ENCODE measurements at places on chromosomes 4 and X.

DNA sequence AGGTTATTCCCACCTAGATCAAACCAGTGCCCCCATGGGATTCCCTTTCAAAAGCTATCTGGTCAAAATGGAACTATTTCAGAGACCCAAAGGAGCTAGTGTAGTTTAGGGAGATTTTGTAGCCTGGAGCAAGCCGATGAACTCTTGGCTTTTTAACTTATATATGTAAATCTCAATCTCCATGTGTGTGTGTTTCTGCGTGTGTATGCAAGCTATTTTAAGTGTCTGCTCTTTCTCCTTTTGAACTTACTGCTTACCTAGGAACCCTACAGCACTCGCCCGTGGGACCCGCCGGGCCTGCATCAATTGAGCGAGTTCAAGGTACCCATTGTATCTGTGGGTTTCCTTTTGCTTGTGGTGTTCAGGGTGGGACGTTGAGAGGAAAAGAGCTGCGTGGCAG lies 10.4 kb downstream of the CSTF2 start:
- DNase-seq = no peak
- H3K4me1 ChIP-seq = no peaks in the 10 kb centered on the region
- no peak overlapping the region for H3K4me3 ChIP-seq
- H3K27ac ChIP-seq = no peak overlapping the region

DNA sequence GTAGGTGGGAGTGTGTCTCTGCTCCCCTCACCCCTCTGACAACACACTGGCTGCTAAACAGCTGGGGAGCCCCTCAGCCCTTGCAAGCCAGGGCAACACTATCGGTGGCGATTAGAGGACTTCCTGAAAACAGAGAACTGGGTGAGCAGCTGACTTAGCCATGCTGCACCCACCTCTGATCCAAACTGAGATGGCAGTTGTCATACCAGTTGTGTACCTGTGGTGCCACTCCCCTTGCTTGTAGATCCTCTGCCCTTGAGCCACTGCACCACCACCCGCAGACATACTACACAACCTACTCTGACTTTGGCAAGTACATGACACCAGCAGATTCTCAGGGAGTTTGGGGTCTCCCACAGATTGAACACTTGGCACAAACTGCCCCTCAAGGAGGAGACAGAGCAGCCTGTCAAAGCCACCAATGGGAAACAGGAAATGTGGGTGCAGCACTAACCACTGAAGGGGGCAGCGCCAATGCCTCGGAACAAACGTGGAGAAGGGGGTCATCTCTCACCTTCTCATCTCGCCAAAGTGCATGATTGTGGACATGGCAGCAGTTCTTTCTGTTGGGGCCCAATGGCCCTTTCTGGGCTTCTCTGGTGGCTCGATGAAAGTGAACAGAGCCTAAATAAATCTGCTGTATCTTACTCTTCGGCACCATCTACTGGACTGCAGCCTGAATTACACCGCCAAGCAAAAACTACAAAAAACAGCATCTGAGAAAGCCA lies 119.8 kb downstream of the NEK1 start:
- H3K27me3 ChIP-seq = no peaks in the 10 kb centered on the region
- no peaks in the 10 kb centered on the region for H3K4me1 ChIP-seq
- H3K4me3 ChIP-seq = no peak overlapping the region
- H3K27ac ChIP-seq = no peak overlapping the region

DNA sequence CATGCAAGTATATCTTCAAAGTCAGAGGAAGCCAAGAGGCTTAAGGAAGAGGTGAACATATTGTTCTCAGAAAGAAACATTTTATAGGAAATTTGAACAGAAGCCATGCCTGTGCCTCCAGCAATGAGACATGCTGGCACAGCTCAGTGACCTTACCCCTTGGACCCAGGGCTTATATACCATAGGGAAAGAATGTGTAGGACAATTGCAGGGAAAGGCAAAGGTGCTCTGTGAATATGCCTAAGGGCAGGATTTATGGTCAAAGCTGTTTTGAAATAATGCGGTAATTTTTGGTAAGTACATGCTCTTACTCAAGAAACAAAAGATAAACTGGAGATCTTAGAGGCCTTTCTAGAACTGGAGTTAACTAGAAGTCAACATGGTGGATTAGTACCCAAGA lies 568.8 kb downstream of the GRID2 start:
- H3K27me3 ChIP-seq = no peaks in the 10 kb centered on the region
- no peak overlapping the region for H3K4me3 ChIP-seq
- H3K36me3 ChIP-seq = no peaks in the 10 kb centered on the region
- no peaks in the 10 kb centered on the region for H3K4me1 ChIP-seq
- no peak overlapping the region for H3K27ac ChIP-seq

- H3K27me3 ChIP-seq = no peaks in the 10 kb centered on the region
- H3K4me3 ChIP-seq = no peak overlapping the region
- no peaks in the 10 kb centered on the region for H3K4me1 ChIP-seq
- H3K27ac ChIP-seq = no peak overlapping the region
- H3K36me3 ChIP-seq = no peaks in the 10 kb centered on the region
Observed at GRCh38 chr4:3287271-3287971, 5.4 kb upstream of the RGS12 start.

DNA sequence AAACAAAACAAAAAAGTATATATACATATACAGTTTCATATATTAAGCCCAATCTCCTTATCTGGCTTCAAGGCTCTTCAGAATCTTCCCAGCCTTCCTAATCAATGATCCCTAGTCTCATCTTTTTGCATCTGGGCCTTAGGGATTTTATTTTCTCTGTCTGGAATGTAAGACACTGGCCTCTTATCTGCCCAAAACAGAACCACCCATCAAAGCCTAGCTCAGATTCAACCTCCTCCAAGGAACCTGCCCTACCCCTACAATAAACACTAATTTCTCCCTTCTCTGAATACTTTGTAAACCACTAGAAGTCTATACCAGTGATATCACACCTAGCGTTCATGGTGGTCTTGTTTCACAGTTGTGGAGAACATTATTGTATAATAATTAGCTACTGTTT lies 23.2 kb upstream of the GAB1 start:
- no peaks in the 10 kb centered on the region for H3K27me3 ChIP-seq
- H3K4me3 ChIP-seq = no peak overlapping the region
- H3K4me1 ChIP-seq = no peaks in the 10 kb centered on the region
- no peak for DNase-seq

DNA sequence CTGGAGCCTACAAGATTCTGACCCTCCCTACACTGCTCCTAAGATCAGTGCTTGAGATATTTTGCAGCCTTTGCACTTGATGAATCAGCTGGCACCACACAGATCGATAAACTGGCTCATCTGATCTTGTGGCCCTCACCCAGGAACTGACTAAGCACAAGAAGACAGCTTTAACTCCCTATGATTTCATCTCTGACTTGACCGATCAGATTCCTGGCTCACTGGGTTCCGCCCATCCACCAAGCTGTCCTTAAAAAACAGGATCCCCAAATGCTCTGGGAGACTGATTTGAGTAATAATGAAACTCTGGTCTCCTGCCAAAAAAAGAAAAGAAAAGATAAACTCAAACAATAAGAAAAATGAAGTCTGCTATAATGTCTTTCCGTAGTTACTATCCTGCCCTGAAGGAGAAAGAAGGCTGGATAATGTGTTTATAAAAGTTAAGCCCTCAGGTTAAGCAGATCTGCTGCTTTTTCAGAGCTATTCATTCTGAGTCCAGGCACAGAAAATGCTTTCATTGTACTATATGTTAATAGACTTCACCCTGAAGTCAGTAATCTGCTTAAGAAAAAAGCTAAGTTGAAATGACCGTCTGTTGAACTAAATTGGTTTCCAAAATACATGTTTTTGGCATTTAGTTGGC lies 795.2 kb downstream of the TRIML1 start:
- no peaks in the 10 kb centered on the region for H3K27me3 ChIP-seq
- H3K4me1 ChIP-seq = no peaks in the 10 kb centered on the region
- H3K36me3 ChIP-seq = peaks cover 6% of the 10 kb centered on the region
- no peak overlapping the region for H3K27ac ChIP-seq
- no peak overlapping the region for H3K4me3 ChIP-seq

- no peak overlapping the region for H3K4me3 ChIP-seq
- no peaks in the 10 kb centered on the region for H3K36me3 ChIP-seq
- H3K27ac ChIP-seq = no peak overlapping the region
Observed at GRCh38 chrX:151704041-151704663, 8.9 kb downstream of the PRRG3 start.

DNA sequence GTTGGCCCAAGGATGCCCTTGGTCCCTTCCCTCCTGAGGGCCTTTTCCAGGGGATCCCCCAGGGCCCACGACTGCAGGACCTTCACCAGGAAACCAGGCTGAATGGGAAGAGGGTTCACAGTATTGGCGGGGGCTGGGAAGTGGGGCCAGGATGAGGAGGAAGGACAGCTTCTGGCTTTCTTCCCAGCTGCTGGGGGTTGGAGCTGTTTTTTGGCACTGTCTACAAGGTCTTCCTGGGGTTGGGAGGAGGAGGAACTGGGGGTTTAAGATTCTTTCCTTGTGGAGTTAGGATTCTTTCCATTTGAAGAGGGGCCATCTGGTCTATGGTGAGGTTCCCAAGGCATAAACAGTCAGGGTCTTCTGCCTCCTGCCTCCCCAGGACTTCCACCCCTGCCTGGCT lies 64.8 kb downstream of the KIF4A start:
- peaks cover 4% of the 10 kb centered on the region for H3K36me3 ChIP-seq
- H3K27me3 ChIP-seq = no peaks in the 10 kb centered on the region
- no peak overlapping the region for H3K27ac ChIP-seq
- H3K4me1 ChIP-seq = no peaks in the 10 kb centered on the region
- no peak overlapping the region for H3K4me3 ChIP-seq

GRCh38 chrX:33721927-33722326 lies 410.2 kb downstream of the FAM47A start:
- H3K27me3 ChIP-seq = peaks cover 3% of the 10 kb centered on the region
- no peak overlapping the region for H3K27ac ChIP-seq
- DNase-seq = no peak
- H3K4me1 ChIP-seq = no peaks in the 10 kb centered on the region

- 0 out of 2 replicates have a peak overlapping the region, but pooled peaks have one; percentile 2 for H3K4me3 ChIP-seq
- no peaks in the 10 kb centered on the region for H3K36me3 ChIP-seq
- H3K27me3 ChIP-seq = peaks cover 94% of the 10 kb centered on the region
- no peak overlapping the region for H3K27ac ChIP-seq
- no peak for DNase-seq
Observed at GRCh38 chr4:8891646-8892555, 20.3 kb upstream of the HMX1 start.

DNA sequence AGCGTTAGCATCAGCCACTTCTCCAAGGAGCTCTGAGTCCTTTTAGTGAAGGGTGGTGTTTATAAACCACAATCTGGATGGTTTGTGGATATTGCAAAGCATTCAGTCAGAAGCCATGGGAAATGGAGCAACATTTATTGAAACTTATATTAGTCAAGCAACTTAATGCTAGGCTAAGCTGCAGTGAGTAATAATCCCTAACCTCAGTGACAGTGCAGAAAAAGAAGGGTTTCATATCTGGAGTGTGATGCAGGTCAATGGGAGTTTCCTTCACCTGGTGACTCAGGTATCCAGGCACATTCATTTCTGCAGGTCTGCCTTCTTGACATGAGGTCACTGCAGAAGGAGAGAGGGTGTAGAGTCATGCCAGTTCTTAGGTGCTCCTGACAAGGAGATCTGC lies 10.4 kb upstream of the DRD5 start:
- no peak overlapping the region for H3K27ac ChIP-seq
- no peaks in the 10 kb centered on the region for H3K36me3 ChIP-seq
- no peaks in the 10 kb centered on the region for H3K4me1 ChIP-seq
- no peak for DNase-seq
- H3K27me3 ChIP-seq = no peaks in the 10 kb centered on the region

DNA sequence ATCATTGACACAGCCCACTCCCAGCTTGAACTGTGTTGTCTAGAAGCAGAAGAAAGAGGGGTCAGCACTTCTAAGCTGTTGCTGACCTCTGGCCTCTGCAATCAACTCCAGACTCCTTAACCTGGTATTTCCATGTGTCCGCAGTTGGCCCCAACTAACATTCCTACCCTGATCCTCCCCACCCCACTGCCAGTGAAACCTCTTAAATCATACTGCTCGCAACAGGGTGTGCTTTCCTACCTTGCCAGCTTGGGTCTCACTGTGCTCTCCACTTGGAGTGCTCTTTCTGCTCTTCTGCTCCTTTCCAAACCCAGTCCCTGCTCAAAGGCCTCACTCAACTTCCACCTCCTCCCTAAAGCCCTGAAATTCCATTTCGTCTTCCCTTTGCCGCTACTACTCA lies 52.3 kb upstream of the RPS6KA3 start:
- no peaks in the 10 kb centered on the region for H3K27me3 ChIP-seq
- no peak overlapping the region for H3K4me3 ChIP-seq
- H3K27ac ChIP-seq = no peak overlapping the region
- DNase-seq = no peak

DNA sequence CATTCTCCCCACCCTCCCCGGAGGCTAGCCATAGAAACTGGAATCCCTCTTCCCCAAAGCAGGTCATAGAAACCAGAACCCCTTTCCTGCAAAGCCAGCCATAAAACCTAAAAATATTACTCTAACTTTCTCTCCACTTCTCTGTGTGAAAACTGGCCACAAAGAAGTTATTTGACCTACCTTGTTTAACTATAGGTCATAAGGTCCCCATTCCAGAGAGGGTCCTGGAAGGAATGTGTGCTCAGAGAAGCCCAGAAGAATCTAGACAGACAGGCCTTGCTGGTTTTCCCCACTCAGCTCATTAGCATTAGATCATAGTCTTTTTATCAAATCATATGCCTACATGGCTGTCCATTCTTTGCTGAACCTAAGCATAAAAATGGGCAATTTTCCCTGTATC lies 52.8 kb upstream of the TEX13A start:
- no peaks in the 10 kb centered on the region for H3K36me3 ChIP-seq
- no peak overlapping the region for H3K27ac ChIP-seq
- no peaks in the 10 kb centered on the region for H3K4me1 ChIP-seq
- H3K27me3 ChIP-seq = no peaks in the 10 kb centered on the region
- H3K4me3 ChIP-seq = no peak overlapping the region

GRCh38 chr4:71389149-71389827 lies 50.5 kb downstream of the SLC4A4 start:
- H3K27ac ChIP-seq = no peak overlapping the region
- no peak overlapping the region for H3K4me3 ChIP-seq
- H3K4me1 ChIP-seq = no peaks in the 10 kb centered on the region
- H3K36me3 ChIP-seq = no peaks in the 10 kb centered on the region
- DNase-seq = no peak

GRCh38 chrX:5536261-5536660 lies 692.4 kb downstream of the NLGN4X start:
- H3K4me3 ChIP-seq = no peak overlapping the region
- H3K27me3 ChIP-seq = no peaks in the 10 kb centered on the region
- no peaks in the 10 kb centered on the region for H3K4me1 ChIP-seq
- no peak for DNase-seq
- no peak overlapping the region for H3K27ac ChIP-seq
- no peaks in the 10 kb centered on the region for H3K36me3 ChIP-seq

DNA sequence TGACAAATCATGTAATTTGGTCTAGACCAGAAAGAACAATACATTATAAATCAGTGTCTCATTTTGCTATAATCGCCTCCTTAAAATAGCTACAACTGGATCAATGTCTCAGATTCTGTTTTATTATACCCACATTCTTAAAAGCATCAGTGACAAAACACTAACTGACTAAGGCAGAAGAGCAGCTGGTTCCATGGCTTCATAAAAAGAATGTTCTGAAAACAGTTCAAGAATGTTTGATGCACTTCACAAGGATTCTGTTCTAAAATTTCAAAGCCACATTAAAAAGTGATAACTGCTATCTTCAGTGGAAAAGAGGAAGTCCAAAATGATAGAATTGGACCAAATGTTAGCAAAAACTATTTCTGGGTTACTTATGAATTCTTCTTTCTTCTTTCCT lies 69.8 kb downstream of the COL25A1 start:
- H3K27ac ChIP-seq = no peak overlapping the region
- H3K36me3 ChIP-seq = no peaks in the 10 kb centered on the region
- H3K4me1 ChIP-seq = no peaks in the 10 kb centered on the region
- no peak for DNase-seq
- no peak overlapping the region for H3K4me3 ChIP-seq
- no peaks in the 10 kb centered on the region for H3K27me3 ChIP-seq
